ENCODE measurements at places on chromosomes 16 and 17.

DNA sequence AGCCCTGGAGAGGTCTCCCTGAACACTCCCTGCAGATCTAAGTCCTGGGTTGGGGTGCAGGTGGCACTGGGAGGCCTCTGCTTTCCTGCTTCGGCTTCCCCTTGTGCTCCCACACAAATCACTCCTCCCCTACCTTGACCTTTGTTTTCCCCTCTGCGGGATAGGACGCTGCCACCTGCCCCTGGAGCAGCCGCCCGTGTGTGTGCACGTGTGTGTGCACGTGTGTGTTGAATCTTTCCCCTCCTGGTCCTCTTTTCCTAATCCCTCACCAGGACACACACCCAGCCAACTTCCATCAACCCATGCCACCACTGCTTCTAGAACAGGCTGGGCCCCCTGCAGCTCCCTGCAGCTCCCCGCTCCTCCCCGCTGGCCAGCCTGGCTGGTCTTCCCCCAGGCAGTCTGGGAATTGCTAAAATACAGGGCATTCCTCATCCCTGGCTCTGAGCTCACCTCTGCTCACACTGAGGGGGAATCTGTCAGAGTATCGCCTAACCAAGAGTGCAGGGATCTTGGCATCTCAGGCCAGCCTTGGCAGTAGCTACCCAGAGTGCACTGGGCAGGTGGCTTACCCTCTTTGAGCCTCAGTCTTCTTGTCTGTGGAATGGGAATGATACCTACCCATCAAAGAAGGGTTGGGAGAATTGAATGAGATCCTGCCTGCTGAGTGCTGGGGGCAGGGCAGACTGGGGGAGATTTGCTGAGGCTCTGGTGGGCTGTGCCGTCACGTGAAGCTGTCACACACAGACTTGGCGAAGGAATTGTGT lies 198.5 kb downstream of the NTN1 start:
- DNase-seq, result no peak

GRCh38 chr16:65309354-65309753 lies 187.5 kb upstream of the CDH11 start:
- no peak for DNase-seq

DNA sequence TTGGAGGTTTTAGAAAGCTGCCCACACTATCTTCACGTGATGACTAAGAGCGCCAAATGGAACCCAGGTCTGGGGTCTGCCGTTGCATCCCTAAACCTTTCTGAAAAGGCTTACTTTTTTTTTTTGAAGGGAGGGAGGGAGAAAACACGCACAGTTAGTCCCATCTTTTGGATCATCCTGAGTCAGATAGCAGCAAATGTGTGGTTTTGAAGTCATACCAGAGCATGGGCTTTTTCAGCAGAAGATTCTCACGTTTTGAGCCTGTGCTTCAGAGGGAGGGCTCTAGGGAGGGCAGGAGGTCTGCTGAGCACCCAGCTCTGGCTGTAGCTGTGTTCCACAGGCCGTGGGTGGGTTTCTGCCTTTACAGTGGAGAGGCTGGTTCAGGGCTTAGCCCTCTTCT lies 194.7 kb downstream of the SNX29 start:
- DNase-seq, result no peak

- DNase-seq, result no peak
Measured at GRCh38 chr17:14061666-14062560, 7.4 kb upstream of the COX10 start.

GRCh38 chr17:6435968-6436367 lies 1.0 kb upstream of the AIPL1 start:
- peak; percentile 61 for DNase-seq

DNA sequence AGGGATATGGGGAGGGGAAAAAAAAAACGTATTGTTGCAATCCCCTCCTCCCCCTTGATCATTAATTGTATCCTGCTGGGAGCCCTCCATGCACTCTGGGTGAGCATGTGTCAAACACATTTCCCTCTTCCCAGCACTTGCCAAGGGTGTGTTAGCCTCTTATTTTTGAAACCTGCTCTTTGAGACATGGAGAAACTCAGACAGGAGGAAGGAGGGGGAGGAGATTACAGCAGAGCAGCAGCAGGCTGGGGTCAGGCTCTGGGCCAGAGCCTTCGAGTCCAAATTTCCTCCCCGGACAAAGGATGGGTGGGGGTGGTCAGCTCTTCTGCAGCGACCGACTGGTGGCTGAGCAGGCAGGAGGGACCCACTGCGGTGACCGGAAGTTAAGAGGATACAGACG lies 64.7 kb downstream of the SOX9 start:
- DNase-seq, result no peak

DNA sequence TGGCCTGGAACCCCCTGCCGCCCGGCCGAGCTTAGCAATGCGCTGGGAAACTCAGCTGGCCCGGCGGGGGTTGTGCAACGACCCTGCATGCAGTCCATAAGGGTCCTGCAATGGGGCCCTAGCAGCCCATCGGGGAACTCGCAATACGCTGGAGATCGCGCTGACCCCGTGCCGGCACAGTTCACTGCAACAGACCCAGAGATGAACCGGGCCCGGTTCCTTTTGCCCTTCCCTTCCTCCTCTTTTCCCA lies 375 bp downstream of the SLC25A11 start:
- DNase-seq, result no peak

DNA sequence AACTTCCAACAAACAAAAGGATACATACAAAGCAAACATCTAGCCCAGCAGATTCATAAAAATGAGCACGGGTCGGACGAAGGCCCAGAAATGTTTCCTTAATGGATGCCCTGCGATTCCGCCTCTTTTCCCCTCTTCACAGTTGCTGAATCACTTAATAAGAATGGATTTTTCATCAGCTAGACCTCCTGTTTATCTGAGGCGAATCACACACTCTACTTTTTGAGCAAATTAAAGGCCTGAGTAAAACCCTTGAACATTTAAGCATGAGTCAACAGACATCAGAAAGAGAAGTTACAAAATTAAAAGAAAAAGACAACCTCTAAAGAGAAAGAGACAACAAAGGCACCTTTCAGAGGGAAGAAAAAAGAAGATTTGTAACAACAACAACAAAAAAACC lies 44.7 kb downstream of the HS3ST3A1 start:
- no peak for DNase-seq
